Sigmoid colon (tissue), 7 donors: ENCODE measurements at places on chromosomes 6 and 20.
A peak's percentile ranks its signal among the peaks of the same experiment; 100 is the strongest.

GRCh38 chr6:95587989-95588388 is 10.7 kb downstream of the MANEA start:
- DNase-seq, result no peak

- peak; percentile 49 for DNase-seq
Measured at GRCh38 chr6:167739721-167740475, 86.8 kb upstream of the AFDN start.

DNA sequence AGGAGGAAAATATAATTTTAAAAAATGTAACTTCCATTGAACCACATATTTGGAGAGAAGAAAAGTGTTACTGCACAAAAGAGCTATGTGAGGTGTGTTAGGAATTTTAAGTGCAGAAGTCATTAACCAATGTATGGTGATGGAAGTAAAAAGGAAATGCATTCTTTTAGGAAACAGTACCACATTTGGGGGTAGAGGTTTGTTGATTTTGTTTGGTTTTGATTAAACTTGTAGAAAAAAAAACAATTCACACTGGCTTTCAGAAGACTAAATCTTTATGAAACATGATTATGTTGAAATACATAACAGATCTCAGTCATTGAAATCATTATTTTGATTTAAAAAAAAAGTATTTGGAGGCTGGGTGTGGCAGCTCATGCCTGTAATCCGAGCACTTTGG is 1287.0 kb upstream of the GJE1 start:
- DNase-seq, result no peak

DNA sequence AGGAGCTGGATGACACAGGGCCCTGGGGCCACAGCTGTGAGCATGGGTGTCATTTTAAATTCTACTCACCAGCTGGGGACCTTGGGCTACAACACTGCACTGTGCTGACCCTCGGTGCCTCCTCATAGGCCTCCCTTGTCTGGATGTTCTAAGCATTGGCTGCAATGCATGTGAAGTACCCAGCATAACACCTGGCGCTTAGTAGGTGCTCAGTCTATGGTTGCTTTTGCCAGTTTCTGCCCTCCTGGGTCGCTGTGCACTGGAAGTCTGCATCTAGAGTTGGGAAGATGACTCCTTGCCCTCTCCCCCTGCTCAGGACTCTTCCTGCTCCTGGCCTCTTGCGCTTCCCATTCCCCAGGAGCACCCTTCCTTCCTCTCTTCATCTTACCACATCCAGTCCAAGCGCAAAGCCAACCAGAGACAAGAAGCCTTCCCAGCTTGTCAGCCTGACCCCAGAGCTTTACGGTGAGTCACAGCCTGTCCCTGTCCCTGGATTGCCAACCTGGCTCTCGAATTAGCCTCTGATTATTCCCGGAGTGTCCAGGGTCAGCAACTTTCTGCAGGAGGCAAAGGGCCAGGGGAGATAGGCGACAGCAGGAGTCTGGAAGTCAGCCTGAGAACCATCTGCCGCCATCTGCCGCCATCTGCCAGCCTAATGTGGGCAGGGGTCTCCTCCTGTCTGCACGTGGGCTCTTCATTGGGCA is 8.8 kb downstream of the SLC13A3 start:
- DNase-seq, result no peak

GRCh38 chr6:147126618-147127022 is 77.6 kb upstream of the STXBP5 start:
- no peak for DNase-seq

GRCh38 chr20:8334641-8335040 is 202.6 kb downstream of the PLCB1 start:
- no peak for DNase-seq

GRCh38 chr20:47576516-47577033 is 74.9 kb downstream of the NCOA3 start:
- DNase-seq, result peak; percentile 78

- DNase-seq, result no peak
Measured at GRCh38 chr6:142781129-142781528, 163.8 kb downstream of the HIVEP2 start.

DNA sequence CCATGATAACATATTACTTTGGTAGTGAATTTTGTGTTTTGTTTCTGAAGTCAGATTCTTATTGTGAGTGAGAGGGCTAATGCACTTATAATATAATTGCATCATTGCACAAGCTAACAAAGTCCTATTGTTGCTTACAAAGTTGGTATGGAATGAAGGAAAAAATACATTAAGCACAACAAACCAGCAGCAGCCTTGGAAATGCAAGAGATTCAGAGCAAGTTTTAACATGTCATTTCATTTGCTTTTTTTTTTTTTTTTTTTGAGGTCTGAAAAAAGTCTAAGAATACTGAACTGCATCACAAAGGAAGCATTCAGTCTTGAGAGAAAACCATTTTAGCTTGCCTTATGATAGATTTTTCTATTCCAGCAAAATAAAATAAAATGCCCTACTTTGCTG is 57.6 kb downstream of the PLCB4 start:
- no peak for DNase-seq

- DNase-seq, result no peak
Measured at GRCh38 chr6:88585276-88585692, 378.1 kb downstream of the RNGTT start.

DNA sequence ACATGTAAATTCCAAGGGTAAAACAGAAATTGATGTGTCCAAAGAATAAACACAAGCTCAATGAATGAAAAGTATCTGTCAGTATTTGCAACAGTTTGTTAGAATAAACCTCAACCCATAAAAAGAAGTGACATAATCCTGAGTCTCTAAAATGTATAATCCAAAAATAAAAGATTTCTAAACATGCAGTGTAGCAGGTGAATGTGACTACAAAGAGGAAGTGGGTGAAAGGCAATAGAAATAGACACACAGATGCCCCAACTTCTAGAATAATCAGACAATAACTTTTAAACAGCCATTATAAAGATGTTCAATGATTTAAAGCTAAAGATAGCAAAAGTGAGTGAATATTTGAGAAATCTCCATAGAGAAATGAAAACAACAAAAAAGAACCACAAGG is 1009.2 kb upstream of the GJE1 start:
- DNase-seq, result no peak

- DNase-seq, result no peak
Measured at GRCh38 chr20:10516529-10516928, 81.4 kb downstream of the SLX4IP start.

DNA sequence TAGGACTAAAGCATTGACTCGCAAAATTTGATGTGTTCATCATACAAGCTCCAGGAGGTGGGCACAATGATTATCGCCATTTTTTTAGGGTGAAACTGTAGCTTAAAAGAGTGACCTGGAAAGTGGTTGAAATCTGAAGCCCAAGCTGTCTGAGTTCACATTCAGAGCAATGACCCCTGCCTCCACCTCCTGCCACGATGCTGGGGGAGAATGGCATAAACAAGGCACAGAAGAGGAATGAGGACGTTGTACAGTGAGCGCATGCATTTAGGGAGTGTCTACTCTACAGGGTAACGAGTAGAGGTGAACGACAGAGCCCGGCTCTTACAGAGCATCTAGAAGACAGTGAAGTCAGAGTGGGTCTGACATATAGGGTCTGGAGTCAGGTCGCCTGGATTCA is 37.2 kb downstream of the CNKSR3 start:
- no peak for DNase-seq

- DNase-seq, result no peak
Measured at GRCh38 chr6:132760256-132760655, 2.6 kb upstream of the VNN2 start.

- DNase-seq, result no peak
Measured at GRCh38 chr6:112296122-112296521, 41.8 kb upstream of the LAMA4 start.

GRCh38 chr6:143513410-143513809 is 1.9 kb upstream of the FUCA2 start:
- no peak for DNase-seq

GRCh38 chr6:109229536-109229935 is 134.2 kb downstream of the CEP57L1 start:
- DNase-seq, result no peak

GRCh38 chr20:845226-845868 is 11.8 kb downstream of the FAM110A start:
- DNase-seq, result no peak

DNA sequence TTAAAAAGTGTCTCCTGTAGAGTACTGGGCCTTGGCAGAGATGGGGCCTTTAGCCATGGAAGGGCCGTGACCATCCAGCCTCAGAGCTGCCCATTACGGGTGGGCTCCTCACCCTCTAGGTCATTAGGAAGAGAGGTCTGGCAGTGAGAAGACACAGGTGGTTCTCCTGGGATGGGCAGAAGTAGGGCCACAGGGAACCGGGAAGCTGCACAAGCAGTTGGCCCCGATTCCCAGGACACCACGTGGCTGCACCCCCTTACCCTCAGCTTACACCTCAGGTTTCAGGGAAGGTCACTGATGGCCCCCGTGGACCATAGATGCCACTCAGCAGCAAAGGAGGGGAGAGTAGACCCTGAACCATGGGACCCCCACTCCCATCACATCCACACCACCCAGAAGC is 1.6 kb downstream of the RAET1G start:
- no peak for DNase-seq

DNA sequence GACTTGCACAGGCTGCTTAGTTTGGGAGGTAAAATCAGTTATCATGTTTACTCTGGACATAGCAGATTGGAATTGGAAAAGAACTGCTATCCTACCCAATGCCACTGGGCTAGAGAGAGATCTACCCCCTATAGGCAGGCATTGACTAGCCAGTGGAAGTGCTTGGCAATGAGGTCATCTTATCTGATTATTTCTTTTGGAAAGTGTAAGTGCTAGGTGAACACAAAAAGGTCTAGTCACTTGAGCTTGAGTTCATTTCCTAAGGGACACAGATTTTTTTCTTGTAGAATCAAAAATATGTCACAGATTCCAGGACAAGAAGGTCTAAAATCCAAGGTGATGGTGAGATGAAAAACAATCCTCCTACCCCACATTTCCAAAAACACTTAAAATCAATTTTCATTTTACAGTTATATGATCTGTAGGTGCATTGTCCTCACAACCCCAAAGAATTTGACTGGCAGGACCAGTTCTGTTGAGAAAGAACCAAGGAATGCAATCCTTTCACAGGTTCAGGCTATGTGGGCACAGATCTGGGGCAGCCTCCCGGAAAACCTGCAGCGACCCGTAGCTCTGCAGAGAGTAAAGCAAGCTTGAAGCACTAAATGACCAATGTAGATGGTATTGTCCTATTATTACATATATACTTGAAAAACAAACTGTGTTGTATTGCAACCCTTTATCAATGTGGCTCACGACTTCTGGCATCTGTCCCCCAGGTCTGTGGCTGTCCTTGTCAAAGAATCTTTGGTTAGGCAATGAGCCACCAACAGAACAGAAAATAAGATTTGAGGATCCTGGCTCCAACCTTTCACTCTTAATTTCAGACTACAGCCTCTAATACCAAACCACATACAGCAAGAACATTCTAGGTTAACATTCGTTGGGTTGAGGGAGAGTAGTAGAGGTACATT is 67.3 kb upstream of the ADTRP start:
- no peak for DNase-seq

DNA sequence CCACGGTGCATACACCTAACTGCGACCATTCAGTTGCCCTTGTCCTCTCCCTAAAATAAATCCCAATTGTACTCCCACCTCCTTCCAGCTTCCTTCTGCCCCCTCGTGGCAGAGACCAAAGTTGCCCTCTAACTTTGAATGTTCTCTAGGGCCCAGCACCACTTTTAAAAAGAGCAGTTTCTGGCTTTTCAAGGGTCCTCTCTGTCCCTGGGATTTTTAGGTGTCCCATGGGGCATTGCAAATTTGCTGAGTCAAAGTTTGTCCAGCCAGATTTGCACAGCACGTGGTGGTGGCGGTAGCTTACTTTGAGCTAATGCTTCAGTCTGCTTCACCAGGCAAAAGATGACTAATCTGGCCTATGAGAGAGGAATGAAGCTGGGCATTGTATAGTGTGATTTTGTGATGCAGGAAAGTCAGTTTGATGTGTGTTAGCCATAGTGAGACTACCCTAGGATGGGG is 100.2 kb downstream of the PERP start:
- no peak for DNase-seq

- no peak for DNase-seq
Measured at GRCh38 chr6:168021581-168021980, 24.1 kb downstream of the KIF25 start.

DNA sequence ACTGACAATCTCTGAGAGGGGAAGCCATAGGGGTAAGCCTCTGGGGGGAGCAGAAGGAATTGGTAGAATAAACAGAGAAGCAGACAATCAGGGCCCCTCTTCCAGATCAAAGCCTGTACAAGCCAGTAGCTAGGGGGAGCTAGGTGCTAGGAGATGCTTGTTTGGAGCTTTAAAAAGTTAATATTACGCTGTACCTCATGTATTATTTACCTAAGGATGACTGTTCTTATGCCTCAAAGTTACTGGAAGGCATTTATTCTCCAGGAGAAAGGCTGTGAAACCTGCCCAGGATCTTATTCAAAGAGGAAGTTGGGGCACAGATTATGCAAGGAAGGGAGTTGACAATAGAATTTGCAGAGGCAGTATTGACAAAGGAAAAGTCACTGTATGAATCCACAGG is 111.8 kb upstream of the SLC35F1 start:
- no peak for DNase-seq

GRCh38 chr6:130849594-130849993 is 22.4 kb downstream of the SMLR1 start:
- DNase-seq, result no peak

GRCh38 chr20:51800060-51800871 is 2.1 kb downstream of the SALL4 start:
- no peak for DNase-seq

- DNase-seq, result no peak
Measured at GRCh38 chr6:5529015-5529414, 267.7 kb downstream of the FARS2 start.

GRCh38 chr6:108795122-108795521 is 53.1 kb upstream of the ARMC2 start:
- no peak for DNase-seq

- peak; percentile 57 for DNase-seq
Measured at GRCh38 chr6:170057034-170057734, 233.7 kb downstream of the DLL1 start.
